Skeletal muscle cell (primary cell): ENCODE measurements at places on chromosomes 2 and 18.

DNA sequence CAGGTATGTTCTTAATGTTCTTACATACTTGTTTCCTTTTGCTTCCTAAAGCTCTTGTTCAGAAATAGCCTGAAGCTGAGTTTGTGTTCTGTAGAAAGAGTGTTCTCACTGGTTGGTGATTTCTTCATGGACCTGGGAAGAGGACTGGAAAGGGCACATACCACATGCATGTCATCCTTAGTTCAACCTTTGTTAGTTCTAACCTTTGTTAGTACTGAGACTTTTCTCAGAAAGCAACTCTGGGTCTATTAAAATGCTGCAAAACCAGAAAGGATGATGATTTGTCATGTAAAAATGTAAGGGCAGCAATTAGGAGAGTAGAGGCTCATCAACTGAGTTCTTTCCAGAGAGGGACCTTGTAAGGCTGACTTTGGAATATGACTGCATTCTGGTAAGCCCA is 2.5 kb upstream of the FAP start:
- peak; percentile 87 for DNase-seq

DNA sequence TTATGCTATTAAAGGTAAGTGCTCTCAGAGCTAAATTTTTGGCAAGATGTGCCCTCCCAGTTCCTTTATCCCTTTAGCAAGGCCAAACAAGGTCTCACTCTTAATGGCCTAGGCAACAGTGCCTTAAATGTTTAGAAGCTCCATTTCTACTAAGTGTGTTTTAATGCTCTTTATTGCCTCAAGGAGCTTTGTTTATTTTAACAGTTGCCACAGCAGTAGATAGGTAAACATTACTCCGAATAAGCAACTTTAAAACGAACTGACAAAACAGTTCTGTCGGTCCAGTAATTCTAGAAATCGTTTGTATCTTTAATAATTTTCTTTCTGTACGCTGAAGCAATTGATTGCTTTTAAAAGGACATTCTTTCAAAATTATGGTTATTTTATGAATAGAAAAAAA is 74.5 kb downstream of the PIEZO2 start:
- no peak for DNase-seq

- DNase-seq = no peak
These were observed 74.2 kb upstream of the TMEM200C start for GRCh38 chr18:5969355-5969988.

GRCh38 chr2:225002656-225003045 is 39.6 kb downstream of the DOCK10 start:
- DNase-seq = no peak

- DNase-seq = no peak
These were observed 7.6 kb upstream of the BOK start for GRCh38 chr2:241550616-241551580.

DNA sequence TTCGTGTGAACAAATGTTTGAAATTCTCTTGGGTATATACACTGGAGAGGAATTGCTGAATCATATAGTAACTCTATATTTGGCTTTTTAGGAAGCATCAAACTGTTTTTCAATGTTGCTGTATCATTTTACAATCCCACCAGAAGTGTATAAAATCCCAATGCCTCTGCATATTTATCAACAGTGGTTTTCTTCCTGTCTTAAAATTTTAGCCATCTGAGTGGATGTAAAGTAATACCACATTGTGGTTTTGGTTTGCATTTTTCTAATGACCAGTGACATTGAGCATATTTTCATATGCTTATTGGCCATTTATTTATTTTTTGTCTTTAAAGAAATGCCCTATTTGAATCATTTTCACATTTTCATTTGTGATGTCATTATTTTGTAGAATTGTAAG is 22.8 kb upstream of the LRP1B start:
- no peak for DNase-seq

DNA sequence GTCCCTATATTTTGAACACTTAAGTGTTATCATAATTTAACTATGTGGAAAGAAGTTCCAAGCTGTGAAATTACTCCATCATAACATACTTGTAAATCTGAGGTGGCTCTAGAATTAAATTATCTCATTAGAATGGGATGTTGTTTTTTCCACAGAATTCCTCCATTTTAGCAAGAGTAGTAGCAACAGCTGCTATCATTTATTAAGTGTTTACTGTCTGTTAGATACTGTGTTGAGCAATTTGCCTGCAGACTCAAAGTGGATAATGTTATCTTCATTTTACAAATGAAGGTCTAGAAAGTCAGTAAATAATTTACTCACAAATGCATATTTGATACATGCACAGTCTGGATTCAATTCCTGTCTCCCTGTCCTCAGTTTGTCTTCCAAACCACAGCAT is 504.8 kb upstream of the NRP2 start:
- DNase-seq = no peak

- no peak for DNase-seq
These were observed 183.5 kb upstream of the FAM98A start for GRCh38 chr2:33782395-33783230.

DNA sequence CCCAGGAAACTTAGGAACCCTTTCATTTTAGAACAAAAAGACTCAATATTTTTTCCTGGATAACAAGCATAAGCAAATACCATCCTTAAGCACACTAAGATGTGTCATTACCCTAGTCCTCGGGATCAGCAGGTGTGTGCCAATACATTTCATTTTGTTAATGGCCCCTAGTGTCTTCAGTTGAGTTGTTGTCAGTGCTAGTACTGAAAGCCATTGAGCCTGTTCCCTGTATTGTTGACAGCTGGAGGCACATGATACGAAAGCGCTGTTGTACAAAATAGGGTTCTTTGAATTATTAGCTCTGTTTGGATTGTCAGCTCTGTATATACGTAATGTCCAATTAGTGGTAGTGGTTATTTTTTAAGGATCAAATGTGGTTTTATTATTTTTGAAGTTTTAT is 29.5 kb downstream of the VAPA start:
- no peak for DNase-seq

DNA sequence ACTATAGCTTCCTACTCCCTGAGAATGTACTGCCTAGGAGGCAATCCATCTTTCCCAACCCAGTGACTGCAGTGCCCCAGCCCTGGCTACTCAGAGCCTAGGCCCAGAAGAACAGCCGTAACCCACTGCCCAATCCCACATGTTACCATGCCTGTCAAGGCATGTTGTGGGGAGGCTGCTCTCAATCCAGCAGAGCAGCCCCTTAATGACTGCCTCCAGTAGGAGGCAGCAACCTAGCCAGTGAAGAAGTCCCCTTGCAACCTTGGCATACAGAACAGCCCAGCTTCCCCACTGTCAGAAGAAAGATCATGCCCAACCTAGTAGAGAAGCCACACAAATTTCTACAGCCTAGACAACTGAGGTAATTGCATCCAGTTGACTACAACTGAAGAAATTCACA is 44.2 kb upstream of the CDH7 start:
- no peak for DNase-seq

DNA sequence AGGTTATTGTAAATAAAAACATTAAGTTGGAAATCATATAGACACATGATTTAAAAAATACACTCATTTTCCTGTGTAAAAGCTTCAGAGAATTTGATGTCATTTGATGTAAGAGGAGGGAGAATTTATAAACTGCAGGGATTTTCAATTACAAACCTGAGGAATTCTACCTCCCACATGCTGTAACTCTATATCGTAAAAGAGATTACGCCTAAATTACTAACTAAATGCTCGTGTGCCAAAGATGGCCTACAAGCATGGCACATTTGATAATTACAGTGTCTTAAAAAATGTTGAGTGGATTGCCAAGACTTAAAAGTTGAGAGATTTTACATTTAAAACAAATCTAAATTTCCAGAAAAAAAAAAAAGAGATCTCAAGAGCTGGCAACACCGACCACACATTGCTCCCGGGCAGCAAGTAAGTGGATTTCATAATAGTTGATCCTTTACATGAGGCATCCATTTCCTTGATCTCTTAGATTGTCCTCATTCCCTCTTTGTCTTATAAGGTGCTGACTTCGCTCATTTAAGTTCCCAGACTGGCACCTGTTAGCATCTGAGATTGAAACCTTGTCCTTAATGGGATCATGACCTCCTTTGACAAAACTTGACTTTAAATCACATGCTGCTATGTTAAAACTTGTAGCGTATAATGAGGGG is 840.3 kb upstream of the ZEB2 start:
- DNase-seq = no peak

DNA sequence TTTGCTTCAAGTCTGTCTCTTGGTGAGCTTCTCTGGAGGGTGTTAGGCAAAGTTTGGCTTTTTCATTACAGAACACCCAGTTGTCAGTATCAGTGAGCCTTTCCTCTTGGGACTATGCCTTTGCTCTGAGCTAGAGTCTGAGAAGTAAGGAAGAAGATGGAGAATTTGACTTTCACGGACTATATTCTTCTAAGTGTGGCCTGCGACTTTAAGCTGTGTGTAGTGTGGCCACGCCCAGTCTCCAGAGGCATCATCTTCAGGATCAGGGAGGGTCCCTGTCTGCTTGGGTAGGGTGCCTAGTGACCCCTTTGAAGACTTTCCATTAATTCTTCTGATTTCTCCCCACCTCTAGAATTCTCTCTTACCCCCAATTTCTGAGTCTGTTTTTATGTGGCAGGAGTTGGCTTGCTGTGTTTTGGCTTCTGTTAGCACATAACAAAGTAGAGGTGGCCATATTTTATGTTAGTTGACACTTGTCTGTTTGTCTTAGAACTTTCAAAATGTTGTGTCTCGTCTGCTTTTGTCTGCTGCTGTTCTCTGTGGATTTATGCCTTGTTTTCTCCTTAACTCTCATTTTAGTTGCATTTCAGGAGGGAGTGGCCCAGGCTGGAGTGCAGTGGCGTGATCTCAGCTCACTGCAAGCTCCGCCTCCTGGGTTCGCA is 8.6 kb downstream of the PLEKHB2 start:
- DNase-seq = no peak

DNA sequence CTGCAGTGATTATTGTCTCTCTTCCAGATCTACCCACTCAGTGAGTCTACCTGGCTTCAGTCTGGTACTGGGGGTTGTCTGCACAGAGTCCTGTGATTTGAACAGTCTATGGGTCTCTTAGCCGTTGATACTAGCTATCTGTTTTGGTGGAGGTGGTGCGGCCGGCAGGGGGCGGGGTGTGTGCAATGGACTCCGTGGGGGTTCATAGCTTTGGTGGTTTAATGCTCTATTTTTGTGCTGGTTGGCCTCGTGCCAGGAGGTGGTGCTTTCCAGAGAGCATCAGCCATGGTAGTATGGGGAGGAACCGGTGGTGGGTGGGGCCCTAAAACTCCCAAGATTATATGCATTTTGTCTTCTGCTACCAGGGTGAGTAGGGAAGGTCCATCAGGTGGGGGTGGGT is 1120.1 kb upstream of the FAM98A start:
- DNase-seq = no peak

DNA sequence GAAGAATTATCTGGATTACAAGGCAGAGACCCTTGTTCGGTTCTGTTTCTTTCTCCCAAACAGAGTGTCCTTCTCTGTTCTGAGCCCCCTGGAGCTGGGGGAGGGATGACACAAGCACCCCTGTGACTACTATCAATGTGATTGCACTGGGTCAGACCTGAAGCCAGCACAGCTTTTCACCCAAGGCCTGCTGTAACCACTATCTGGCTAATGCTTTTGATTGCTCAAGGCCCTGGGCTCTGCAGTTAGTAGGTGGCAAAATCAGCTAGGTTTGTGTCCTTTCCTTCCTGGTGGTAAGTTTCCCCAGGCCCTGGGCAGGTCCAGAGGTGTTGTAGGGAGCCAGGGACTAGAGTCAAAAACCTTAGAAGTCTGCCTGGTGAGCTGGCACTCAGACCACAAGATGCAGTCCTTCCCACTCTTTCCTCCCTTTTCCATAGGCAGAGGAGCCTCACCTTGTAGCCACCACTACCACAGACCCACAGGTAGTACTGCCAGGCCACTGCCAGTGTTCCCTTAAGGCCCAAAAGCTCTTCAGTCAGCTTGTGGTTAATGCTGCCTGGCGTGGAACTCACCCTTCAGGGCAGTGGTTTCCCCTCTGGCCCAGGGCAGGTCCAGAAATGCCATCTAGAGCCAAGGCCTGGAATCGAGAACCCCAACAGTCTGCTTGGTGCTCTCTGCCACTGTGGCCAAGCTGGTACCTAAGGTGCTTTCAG is 83.0 kb downstream of the FAM117B start:
- no peak for DNase-seq

- no peak for DNase-seq
These were observed 151.9 kb upstream of the SKOR2 start for GRCh38 chr18:47403317-47403716.

DNA sequence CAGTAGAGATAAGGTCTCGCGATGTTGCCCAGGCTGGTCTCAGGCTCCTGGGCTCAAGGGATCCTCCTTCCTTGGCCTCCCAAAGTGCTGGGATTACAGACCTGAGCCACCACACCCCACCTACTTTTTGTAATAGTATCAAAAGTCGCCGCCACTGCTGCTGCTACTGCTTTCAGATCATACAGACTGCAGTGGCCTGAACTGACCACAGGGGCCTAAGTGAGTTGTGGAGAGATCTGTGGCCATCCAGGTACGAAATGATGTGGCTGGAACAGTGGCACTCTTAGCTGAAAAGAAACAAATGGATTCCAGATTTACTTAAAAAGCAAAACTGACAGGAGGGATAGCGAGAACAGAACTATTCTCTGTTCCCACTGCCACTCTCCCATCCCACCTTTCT is 32.9 kb upstream of the POMC start:
- DNase-seq = no peak

GRCh38 chr2:12034382-12034781 is 287.9 kb downstream of the LPIN1 start:
- no peak for DNase-seq
